ENCODE measurements at places on chromosomes 11 and 22. TPM values are rescaled to one million over a fixed set of nuclear protein-coding genes. Genes with fewer than 3 reads are reported as not detected.

DNA sequence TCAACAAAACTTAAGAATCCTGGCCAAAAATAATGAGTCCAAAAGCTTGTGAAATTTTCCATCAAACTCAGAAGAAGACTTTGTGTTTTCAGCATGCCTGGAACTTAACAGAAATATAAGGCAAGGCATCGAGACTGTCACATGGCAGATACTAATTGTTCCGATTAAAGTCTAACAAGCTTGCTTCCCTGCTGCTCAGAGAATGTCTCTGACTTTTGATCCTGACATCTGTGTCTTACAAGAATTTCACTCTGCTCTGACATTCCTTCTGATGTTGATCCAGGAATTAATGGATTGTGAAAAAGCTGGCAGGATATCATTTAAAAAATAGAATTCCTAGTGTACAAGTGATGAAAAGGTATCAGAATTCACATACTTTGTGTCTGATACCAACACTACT, 170.2 kb downstream of the DCDC1 start:
- H3K27ac ChIP-seq = no peak overlapping the region
- H3K4me3 ChIP-seq = no peak overlapping the region
- H3K36me3 ChIP-seq = no peaks in the 10 kb centered on the region
- no peak for DNase-seq

DNA sequence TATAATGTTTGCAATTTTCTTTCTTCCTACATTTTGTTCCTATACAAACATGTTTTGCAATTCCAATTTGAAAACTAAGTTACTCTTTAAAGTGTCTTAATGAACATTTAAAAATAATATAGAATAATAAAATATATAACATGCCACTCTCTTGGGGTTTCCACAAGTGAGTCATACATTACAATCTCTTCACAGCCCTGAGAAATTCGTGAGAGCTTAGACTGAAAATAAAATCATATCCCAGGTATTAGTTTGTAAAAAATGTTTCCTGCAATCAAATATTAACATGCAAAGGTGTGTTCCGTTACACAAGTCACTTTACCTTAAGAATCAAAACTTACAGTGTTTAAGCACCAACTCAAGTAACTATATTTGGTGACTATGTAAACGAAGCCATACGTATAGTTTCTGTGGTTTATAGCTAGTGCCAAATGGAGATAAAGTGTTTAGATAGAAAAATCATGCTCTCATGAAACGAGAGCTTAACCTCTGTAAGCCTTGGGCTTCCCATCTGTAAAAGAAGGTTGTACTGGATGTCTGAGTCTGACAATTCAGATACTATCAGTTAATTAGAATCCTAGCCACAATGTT, 253.6 kb upstream of the ANO3 start:
- no peaks in the 10 kb centered on the region for H3K4me1 ChIP-seq
- no peak overlapping the region for H3K27ac ChIP-seq
- no peak overlapping the region for H3K4me3 ChIP-seq
- H3K36me3 ChIP-seq = no peaks in the 10 kb centered on the region
- no peaks in the 10 kb centered on the region for H3K27me3 ChIP-seq
- DNase-seq = no peak

- no peaks in the 10 kb centered on the region for H3K4me1 ChIP-seq
- no peak overlapping the region for H3K27ac ChIP-seq
- H3K36me3 ChIP-seq = peaks cover 50% of the 10 kb centered on the region
- no peak for DNase-seq
- H3K4me3 ChIP-seq = no peak overlapping the region
Measured at GRCh38 chr22:45207981-45208664, 32.6 kb downstream of the KIAA0930 start.

GRCh38 chr22:37148031-37148651, 1.6 kb downstream of the IL2RB start:
- no peaks in the 10 kb centered on the region for H3K27me3 ChIP-seq
- peaks cover 20% of the 10 kb centered on the region for H3K4me1 ChIP-seq
- DNase-seq = no peak
- H3K36me3 ChIP-seq = no peaks in the 10 kb centered on the region
- H3K4me3 ChIP-seq = no peak overlapping the region

- DNase-seq = peak; percentile 46
- no peaks in the 10 kb centered on the region for H3K36me3 ChIP-seq
- H3K27ac ChIP-seq = no peak overlapping the region
- peaks cover 17% of the 10 kb centered on the region for H3K4me1 ChIP-seq
- no peak overlapping the region for H3K4me3 ChIP-seq
Measured at GRCh38 chr11:118705111-118705741, 25.8 kb upstream of the TREH start.

DNA sequence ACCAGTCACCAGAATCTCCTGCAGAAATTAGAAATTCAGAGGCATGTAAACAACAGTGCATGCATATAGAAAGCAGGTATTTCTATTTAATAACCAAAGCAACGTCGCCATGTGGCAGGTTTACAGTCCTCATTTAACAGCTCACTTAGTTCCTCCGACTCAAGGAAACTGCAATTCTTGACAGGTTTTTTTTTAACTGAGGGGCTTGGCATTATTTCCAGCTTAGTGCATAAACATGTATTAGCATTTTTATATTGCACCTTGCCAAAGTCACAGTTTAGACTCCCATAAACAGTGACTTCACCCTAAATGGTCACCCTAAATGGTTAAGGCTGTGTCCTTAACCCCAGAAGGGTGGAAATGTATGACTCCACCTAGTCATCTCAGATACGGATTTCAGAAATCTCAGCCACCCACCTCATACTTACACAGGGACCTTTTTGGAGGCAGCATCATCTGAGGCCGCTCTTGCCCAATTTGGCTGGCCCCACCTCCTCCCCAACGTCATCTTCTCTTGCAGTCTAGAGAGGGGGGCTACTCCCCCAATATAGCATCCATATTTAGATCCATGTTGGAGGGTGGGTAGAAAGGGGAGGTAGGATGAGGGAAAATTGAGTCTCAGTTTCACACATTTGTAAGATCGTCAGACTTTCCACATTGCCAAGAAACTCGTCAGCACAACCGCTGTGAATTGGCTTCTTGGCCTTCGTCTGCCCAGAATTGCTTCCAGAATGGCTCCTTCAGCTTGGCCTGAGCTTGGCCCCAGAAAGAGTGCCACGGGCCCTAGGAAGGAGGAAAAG, 31.8 kb upstream of the SLC35C1 start:
- no peak for DNase-seq
- no peak overlapping the region for H3K27ac ChIP-seq
- no peaks in the 10 kb centered on the region for H3K27me3 ChIP-seq
- no peaks in the 10 kb centered on the region for H3K36me3 ChIP-seq
- H3K4me3 ChIP-seq = no peak overlapping the region

DNA sequence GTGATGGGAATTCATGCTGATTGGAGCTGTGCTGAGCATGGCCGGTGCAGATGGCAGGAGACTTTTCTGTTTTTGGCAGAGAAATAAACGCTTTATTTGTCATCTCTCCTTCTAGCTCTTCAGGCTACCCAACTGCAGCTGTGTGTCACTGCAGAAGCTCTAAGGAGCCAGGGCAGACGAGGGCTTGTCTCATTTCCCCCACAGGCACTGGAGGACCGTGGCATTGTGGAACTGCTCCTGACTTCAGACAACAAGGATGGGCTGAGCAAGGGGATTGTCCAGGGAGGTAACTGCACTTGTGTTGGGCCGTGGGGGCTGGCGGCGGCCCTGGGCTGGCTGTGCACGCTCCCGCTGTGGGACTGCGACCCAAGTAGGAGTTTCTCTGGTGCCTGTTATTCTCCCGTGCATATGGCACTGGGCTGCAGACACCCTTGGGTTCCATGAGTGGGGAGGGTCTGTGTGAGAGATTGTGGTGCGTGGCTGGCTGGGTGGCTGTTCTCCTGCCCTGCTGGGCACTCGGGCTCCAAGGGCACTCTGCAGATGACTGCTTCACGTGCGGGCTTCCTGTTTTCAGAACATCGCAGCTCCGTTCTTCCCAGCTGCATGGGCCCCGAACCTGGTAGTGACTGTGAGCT, 27.2 kb downstream of the GLB1L2 start:
- H3K4me1 ChIP-seq = no peaks in the 10 kb centered on the region
- no peak overlapping the region for H3K27ac ChIP-seq
- no peak overlapping the region for H3K4me3 ChIP-seq

DNA sequence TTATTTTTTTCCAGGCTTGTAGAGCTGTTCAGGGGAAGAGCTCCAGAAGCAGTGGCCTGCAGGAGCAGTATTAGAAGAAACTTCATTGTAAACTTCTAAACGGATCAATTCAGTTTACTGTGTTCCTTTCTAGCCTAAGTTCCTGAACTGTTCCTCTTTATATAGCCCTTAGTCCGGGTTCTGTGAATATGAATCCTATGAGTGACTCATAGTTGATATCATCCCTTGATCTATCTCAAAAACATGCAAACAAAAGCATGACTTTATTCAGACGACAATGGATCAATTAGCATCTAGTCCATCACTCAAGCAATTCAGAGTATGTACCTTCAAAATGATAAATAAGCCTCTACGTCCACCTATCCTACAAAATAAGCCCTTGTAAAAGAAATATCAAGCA, at the start of gene MMP12:
TSS of gene MMP12 (minus strand) at position 131 of the 400 bp plus-strand sequence. CDS start at position 86, 45 bp downstream.
- H3K36me3 ChIP-seq = no peaks in the 10 kb centered on the region
- H3K4me3 ChIP-seq = no peak within 1 kb of the TSS

GRCh38 chr22:41397143-41397811, 15.5 kb downstream of the TEF start:
- no peaks in the 10 kb centered on the region for H3K27me3 ChIP-seq
- peaks cover 20% of the 10 kb centered on the region for H3K36me3 ChIP-seq
- H3K4me3 ChIP-seq = no peak overlapping the region

- no peak overlapping the region for H3K27ac ChIP-seq
- no peak overlapping the region for H3K4me3 ChIP-seq
- H3K36me3 ChIP-seq = no peaks in the 10 kb centered on the region
- no peaks in the 10 kb centered on the region for H3K4me1 ChIP-seq
Measured at GRCh38 chr11:42473106-42473505, 838.7 kb upstream of the API5 start.

GRCh38 chr11:108241330-108242037, 18.6 kb downstream of the ATM start:
- H3K36me3 ChIP-seq = peaks cover 12% of the 10 kb centered on the region
- H3K4me1 ChIP-seq = peaks cover 32% of the 10 kb centered on the region
- H3K27me3 ChIP-seq = no peaks in the 10 kb centered on the region
- H3K27ac ChIP-seq = no peak overlapping the region
- H3K4me3 ChIP-seq = no peak overlapping the region

DNA sequence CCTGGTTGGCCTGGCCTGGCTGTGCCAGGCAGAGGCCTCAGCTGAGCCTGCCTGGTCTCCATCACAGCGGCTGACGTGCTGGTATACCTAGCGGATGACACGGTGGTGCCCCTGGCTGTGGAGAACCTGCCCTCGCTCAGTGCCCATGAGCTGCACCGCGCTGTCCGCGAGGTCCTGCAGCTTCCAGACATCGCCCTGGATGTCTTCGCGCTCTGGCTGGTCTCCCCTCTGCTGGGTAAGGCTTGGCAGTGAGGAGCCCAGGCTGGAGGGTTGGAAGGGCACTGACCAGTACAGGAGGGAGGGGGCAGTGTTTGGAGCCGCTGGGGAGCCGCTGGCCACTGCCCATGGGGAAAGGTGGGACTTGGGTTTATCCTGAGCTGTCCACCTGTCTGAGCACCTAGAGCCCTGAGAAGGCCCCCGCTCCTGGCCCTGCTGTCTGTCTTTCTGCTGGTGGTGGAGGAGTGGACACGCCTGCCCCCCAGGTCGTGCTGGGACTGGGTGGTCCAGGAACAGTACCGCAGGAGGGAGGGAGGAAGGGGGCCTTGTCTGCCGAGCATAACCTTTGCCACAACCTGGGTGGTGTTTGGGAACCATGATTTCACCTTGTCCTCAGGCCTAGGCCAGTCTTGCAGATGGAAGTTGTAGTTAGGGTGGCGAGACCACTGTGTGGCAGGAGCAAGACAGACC, 3.0 kb downstream of the FRMD8 start:
- H3K27me3 ChIP-seq = no peaks in the 10 kb centered on the region
- no peak overlapping the region for H3K4me3 ChIP-seq
- H3K4me1 ChIP-seq = peaks cover 70% of the 10 kb centered on the region
- no peaks in the 10 kb centered on the region for H3K36me3 ChIP-seq
- H3K27ac ChIP-seq = no peak overlapping the region

- peaks cover 4% of the 10 kb centered on the region for H3K36me3 ChIP-seq
- no peak overlapping the region for H3K4me3 ChIP-seq
- H3K27ac ChIP-seq = no peak overlapping the region
- DNase-seq = no peak
- H3K27me3 ChIP-seq = no peaks in the 10 kb centered on the region
- H3K4me1 ChIP-seq = no peaks in the 10 kb centered on the region
Measured at GRCh38 chr11:107359701-107360100, 97.9 kb downstream of the CWF19L2 start.

GRCh38 chr22:31276426-31277167, 15.7 kb downstream of the PIK3IP1 start:
- no peak for DNase-seq
- no peak overlapping the region for H3K4me3 ChIP-seq
- H3K27me3 ChIP-seq = no peaks in the 10 kb centered on the region
- peaks cover 45% of the 10 kb centered on the region for H3K36me3 ChIP-seq
- no peak overlapping the region for H3K27ac ChIP-seq
- no peaks in the 10 kb centered on the region for H3K4me1 ChIP-seq

GRCh38 chr11:130404727-130405126, 23.7 kb downstream of the ADAMTS8 start:
- H3K4me3 ChIP-seq = no peak overlapping the region
- no peak overlapping the region for H3K27ac ChIP-seq
- peaks cover 10% of the 10 kb centered on the region for H3K4me1 ChIP-seq

GRCh38 chr11:31141789-31142188, 227.8 kb downstream of the DCDC1 start:
- H3K4me1 ChIP-seq = no peaks in the 10 kb centered on the region
- no peak for DNase-seq
- H3K27me3 ChIP-seq = no peaks in the 10 kb centered on the region
- H3K27ac ChIP-seq = no peak overlapping the region
- no peaks in the 10 kb centered on the region for H3K36me3 ChIP-seq

DNA sequence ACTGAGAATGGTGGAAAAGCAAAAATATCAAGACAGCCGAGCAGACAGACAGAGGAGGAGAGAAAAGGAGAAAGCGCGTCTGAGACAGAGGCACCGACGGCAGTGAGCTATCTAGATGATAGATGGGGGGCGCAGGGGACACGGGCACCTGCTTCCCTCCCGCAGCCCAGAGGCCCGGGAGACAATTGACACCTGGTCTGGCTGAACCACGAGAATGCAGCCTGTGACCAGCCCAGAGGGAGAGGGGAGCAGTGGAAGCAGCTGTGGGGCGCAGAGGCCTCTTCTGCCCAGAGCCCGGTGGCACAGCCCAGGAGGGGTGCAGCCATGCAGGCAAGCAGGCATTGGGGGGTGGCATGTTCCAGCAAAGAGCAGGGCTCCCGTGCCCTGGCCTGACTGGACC, 48.2 kb downstream of the ELFN2 start:
- H3K4me1 ChIP-seq = peaks cover 5% of the 10 kb centered on the region
- no peak overlapping the region for H3K4me3 ChIP-seq
- DNase-seq = no peak
- no peak overlapping the region for H3K27ac ChIP-seq
- H3K36me3 ChIP-seq = no peaks in the 10 kb centered on the region

- H3K4me1 ChIP-seq = peaks cover 12% of the 10 kb centered on the region
- no peak for DNase-seq
- H3K27me3 ChIP-seq = no peaks in the 10 kb centered on the region
- no peaks in the 10 kb centered on the region for H3K36me3 ChIP-seq
- H3K27ac ChIP-seq = no peak overlapping the region
Measured at GRCh38 chr11:35260342-35260985, 121.5 kb downstream of the CD44 start.

The SCUBE1 gene
- total RNA-seq = not detected

The PLA2G6 gene
- total RNA-seq = 128 TPM

The CDC42EP1 gene
- not detected for total RNA-seq

The CCDC81 gene
- total RNA-seq = 0.84 TPM

The GGT5 gene
- total RNA-seq = not detected

The KIF18A gene
- 4.1 TPM for total RNA-seq

The TANGO2 gene
- 81.1 TPM for total RNA-seq

The TCN2 gene
- 0.37 TPM for total RNA-seq

The MUC5AC gene
- total RNA-seq = not detected

The WT1 gene
- total RNA-seq = not detected

All from B cell (primary cell).